ENCODE measurements at places on chromosomes 16 and 17.

DNA sequence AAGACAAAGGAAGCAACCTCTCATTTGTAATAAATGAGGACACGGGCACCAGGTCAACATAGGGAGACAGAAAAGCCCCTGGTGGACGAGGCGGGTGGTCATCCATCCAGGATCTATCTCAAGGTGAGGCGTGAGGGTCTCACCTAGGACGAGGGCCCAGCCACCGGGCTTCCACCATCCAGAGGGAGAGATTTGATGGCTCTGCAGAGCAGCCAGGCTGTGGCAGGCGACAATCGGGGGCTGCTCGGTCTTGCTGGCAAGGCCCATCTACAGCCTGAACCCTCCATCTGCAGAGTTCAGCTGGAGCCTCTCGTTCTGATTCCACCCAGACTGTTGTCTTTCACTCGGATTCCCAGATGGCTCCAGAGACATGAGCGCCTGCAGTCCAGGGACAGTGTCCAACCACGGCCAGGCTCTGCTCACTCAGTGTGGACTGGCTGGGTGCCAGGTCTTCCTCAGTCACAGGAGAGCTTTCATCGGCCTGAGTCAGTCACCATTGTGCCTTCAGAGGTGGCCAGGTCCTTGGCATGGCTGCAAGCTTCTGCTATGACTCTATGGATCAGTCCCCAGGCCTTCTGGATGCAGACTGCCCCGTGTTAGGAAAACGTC, 5.9 kb downstream of the LITAFD start:
- no peak for DNase-seq

GRCh38 chr17:50634224-50634914, at the start of gene ABCC3:
Gene ABCC3 (plus strand): TSS chr17:50634881. CDS start chr17:50634937, 56 bp downstream.
- no peak for DNase-seq

DNA sequence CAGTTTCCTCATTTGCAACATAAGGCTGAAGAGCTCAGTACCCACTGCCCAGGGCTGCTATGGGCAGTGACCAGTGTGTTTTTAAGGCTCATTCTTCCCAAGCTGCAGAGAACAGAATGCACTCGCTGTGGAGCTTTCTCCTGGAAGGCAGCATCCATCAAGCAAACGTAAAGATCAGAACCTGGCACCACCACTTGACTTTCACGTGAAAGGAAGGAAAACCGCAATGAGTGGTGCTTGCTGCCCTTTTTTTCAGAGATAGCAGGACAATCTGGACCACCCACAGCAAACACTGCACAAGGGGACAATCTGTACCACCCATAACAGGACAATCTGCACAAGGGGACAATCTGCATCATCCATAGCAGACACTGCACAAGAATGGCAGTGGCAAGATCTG, 11.2 kb downstream of the CSNK1D start:
- no peak for DNase-seq

DNA sequence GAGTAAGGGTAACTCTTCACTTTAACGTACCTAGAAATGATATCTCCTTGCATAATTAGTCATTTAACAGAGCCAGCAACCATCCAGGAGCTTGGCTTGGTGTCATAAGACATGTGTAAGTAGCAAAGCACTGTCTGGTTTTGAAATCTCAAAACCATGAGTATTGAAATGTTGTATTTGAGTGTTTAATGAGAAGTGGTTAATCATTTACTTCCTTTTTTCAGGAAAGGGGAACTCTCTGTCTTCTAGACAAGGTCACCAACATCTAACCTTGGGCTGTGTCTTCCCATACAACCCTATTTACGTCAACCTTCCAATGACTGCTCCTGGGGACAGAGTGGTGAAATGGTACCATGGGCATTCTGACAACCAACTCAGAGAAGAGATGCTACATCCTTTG, 27.1 kb downstream of the PMP22 start:
- no peak for DNase-seq

DNA sequence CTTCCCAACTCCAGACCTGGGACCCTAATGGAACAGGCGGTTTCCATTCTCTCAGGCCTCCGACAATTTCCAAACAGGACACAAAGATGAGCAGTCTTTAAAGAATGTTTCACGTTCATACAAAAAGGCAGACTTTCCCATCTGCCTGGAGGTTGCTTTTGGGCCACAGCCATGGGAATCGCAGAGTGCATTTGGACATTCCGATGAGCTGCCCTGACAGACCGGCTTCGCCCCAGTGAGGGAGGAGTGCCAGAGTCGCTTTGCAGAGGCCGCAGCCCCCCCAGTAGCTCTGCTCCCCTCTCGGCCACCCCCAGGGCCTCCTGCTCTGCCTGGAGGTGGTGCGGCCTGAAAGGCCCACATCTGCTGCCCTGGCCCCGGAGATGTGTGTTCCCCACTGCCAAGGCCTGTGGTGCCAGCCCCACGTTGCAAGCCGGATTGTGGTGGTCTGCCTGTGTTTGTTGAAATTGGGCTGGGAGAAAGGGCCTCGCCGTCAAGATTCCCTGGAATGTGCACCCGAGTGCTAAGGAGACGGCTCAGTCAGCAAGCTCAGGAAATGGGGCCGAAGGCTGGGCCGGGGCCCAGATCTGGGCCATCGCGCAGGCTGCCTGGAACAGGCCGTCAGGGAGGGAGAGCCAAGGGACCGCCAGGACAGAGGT, 89.8 kb downstream of the C16orf95 start:
- no peak for DNase-seq

DNA sequence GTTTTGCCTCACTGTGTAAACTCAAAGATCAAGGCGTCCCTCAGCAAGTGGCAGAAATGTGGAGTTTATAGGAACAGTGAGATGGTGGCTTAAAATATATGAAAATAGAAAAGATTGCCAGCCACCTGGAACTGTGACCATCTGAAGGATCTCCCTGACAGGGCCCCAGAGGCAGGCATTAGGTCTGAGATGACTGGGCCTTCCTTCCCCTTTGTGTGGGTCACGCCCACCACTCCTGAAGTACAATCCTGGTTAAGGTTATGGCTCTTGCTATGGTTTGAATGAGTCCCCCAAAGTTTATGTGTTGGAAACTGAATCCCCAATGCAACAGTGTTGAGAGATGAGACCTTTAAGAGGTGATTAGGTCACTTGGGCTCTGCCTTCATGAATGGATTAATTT, 6.4 kb downstream of the ST6GALNAC2 start:
- DNase-seq = no peak

- no peak for DNase-seq
Observed at GRCh38 chr16:70723740-70724145, 37.9 kb upstream of the MTSS2 start.

DNA sequence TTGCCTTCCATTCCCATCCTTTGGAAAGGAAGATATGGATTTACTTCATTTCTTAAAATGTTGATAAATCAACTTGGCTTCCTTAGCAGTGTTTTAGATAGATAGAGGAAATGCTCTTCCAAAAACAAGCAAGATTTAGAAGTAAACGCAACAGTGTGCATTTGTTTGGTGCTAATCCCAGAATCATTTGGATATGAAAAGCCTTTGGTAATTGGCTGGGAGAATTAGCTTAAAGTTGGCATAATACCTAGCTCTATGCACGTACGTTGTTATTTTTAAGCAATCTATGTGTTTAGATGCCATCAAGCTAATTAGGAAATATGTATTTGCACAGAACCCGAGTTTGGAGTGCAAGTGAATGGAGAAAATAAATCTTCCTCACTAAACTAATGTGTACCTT, 415.3 kb downstream of the GRIN2A start:
- no peak for DNase-seq

- no peak for DNase-seq
Observed at GRCh38 chr16:67378642-67379041, 14.7 kb downstream of the TPPP3 start.

DNA sequence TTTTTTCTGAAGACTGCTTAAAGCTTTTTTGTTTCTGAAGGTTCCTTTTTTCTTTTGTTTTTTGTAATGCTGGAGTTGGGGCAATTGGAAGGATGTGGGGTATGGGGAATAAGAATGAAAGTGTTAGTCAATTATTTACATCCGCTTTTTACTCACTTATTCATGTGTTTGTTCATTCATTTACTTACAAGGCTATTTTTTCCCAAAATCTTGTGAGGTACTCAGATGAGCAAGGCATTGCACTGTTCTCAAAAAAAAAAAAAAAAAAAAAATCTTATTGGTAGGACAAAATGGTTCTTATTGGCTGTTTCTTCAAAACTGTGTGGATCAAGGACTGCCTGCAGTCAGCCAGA, 55.7 kb downstream of the PLD6 start:
- DNase-seq = no peak

All from HS-27A (cell line).